Activated T-cell treated with anti-CD3 and anti-CD28 coated beads, Interleukin-2, amount 50 U/mL, for 1 hour (primary cell): ENCODE measurements at places on chromosomes 11 and 22.

GRCh38 chr22:49406047-49406650, 421.5 kb downstream of the BRD1 start:
- no peak for DNase-seq

DNA sequence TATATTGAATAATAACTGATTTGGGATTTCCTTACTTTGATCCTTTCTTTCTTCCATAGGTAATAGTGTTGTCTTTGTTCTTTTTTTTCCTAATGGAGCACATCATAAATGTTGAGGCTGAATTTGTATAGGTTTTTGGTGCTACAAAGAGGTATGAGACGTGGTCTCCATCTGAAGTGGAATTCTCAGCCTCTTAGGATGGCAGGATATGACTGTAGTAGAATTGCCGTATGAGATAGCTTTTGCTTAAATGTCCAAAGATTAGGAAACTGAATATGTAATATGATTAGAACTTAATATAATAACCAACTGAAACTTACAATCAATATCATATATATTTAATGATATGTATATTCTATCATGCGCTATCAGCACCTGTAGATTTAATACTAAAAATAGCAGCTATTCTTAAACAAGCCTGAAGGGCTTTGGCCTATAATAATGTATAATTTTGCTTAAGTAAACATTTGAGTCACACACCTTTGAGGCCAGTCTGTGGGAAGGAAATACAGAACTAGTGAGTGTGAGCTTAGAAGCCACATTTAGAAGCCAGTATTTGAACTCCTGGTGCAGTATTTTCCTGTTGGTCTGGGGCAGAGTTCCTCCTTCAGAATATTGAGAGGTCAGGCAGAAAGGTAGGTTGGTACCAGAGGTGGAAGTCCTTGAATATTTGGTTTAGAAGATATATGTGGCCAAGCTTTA, 62.6 kb downstream of the SWAP70 start:
- no peak for DNase-seq

GRCh38 chr22:28541137-28541536, 138.5 kb downstream of the TTC28 start:
- no peak for DNase-seq

- no peak for DNase-seq
Observed at GRCh38 chr11:19458721-19459120, 218.0 kb upstream of the E2F8 start.

- no peak for DNase-seq
Observed at GRCh38 chr11:19939415-19939929, 220.8 kb downstream of the DBX1 start.

GRCh38 chr11:18485913-18486528, 30.4 kb downstream of the LDHAL6A start:
- no peak for DNase-seq

GRCh38 chr11:126405374-126405773, 49.9 kb downstream of the ST3GAL4 start:
- no peak for DNase-seq

DNA sequence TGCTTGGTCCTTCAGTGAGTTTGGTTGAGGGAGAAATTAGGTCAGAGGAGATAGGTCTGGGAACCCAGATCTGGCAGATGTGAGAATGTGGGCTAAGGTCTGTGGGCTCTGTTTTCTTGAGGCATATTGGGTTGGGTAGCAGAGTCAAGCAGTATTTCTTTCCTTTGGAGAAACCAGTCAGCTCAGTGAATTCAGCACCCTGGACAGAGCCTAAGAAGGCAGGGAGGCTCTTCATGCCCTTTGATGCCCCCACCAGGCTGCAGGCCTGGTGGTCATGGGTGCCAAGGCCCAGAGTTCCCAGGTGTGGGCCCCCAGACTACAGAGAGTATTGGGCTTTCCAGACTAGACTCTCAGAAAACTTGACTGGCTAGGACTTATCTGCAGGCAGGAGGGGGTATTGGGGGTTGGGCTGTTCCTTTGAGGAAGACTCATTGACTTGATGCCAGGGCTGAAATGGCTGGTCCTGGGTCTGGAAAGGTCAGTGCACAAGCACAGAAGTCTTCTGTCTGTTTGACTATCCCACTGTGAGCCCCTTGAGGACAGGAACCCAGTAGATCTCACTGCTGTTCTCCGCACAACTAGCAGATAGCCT, 45.3 kb upstream of the NECTIN1 start:
- DNase-seq = no peak

GRCh38 chr11:18853086-18853720, 61.6 kb upstream of the PTPN5 start:
- no peak for DNase-seq

DNA sequence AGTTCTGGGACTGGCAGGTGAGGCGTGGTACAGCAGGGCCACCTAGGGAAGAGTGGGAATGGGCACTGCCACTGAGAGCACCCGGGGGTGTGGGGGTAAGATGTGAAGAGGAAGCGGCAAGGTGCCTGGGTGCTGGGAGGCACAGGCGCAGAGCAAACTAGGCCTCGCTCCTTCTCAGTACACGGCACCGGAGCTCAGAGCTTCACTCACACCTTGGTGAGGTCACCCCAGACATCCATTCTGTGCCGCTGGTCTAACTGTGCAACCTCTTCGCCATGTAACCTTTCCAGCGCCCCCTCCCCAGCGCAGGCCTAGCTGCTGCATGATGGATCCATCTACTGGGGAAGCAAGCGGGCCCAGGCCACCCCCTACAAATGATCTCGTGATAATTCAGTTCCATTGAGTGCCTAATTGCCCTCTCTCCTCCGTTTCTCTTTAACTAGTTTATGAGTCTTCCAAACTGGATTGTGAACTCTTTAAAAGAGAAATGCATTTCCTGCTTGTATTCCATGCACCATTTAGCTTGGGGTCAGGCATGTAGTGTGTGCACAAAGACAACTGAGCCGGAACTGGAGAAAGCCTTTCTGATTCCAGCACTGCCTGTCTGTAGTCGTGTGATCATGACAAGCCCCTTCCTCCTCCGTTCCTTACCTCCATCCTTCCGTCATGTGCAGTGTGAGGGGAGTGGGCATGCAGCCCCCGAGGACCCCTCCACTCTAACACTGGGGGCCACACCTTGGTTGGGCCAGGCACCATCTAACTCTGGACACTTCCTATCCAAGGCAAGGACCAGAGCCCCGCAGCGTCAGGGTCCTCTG, 1475.2 kb downstream of the TBC1D22A start:
- no peak for DNase-seq

DNA sequence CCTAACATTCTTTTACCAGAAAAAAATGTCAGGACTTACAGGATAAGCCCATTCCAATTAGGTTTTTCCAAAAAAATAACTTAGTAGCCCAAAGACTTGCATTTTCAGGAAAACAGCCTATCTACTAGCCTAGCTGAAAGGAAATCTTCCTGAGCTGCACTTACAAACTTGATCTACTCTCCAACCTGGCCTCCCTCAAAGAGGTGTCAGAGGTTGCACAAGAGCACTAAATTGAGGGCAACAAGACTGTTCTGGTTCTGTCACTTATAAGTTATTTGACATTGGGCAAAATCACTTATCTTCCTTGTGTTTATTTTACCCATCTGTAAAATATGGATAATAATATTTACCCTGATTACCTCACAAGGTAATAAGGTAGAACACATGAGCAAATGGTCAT, 7.9 kb upstream of the SOX6 start:
- DNase-seq = no peak

GRCh38 chr11:67376873-67377808, 3.7 kb upstream of the CLCF1 start:
- DNase-seq = no peak

GRCh38 chr11:71151561-71151960, 100.8 kb downstream of the SHANK2 start:
- no peak for DNase-seq

GRCh38 chr11:97614606-97615005, 1224.8 kb downstream of the JRKL start:
- DNase-seq = no peak

DNA sequence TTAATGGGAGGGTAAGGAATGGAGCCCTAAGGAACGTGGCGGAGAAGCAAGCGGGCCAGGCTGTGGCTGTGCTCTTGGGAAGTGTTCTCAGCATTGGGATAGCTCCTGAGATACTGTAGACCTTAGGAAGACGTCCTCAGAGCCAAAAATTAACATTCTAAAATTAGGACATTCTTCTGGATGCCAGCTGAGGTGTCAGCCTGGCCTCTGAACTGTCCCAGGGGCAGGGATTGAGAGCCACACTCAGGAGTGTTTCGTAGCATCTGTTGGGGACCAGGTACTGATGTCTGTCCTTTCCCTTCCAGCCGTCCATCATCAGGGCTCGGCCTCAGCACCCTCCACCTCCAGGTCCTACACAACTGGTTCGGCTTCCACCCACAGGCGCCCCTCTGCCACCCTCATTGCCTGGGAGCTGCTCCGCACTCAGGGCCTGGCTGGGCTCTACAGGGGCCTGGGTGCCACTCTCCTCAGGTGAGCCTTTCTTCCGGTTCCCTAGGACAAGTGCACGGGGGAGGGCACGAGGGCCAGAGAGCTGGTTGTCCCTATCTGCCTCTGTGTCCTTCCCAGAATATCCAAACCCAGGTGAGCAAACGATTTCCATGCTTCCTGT, 23.6 kb downstream of the SLC25A18 start:
- DNase-seq = no peak

- DNase-seq = no peak
Observed at GRCh38 chr22:37137131-37137530, 12.6 kb downstream of the IL2RB start.

DNA sequence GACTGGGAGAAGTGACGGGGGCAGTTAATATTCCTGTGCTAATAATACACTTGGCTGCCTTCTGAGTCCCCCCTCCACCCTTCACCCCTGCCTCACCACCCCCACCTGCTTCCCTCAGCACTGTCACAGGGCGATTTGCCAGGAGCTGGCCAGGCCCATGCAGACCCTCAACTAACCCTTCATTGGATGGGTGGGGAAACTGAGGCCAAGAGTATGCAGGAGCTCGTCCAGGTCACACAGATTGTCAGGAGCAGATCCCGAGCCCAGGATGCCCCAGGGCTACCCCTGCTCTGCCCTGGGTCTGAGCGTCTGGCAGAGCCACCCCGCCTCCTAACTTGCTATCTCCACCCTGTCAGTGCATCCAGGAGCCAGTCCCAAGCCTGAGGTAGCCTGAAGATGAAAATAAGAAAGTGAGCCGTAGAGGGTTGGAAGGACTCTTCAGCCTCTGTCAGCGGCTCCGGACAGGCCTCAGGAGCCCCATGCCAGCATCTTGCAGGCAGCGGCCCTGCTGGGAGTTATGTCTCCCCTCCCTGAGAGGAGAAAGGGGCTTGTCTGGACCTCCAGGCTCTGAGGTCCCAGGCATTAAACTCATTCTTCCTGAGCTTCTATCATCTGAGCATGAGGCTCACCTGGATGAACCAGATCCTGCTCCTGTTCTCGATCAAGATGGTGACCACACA, 6.2 kb downstream of the TPBGL start:
- peak; percentile 13 for DNase-seq

- no peak for DNase-seq
Observed at GRCh38 chr11:111327908-111328624, 29.7 kb downstream of the POU2AF3 start.

DNA sequence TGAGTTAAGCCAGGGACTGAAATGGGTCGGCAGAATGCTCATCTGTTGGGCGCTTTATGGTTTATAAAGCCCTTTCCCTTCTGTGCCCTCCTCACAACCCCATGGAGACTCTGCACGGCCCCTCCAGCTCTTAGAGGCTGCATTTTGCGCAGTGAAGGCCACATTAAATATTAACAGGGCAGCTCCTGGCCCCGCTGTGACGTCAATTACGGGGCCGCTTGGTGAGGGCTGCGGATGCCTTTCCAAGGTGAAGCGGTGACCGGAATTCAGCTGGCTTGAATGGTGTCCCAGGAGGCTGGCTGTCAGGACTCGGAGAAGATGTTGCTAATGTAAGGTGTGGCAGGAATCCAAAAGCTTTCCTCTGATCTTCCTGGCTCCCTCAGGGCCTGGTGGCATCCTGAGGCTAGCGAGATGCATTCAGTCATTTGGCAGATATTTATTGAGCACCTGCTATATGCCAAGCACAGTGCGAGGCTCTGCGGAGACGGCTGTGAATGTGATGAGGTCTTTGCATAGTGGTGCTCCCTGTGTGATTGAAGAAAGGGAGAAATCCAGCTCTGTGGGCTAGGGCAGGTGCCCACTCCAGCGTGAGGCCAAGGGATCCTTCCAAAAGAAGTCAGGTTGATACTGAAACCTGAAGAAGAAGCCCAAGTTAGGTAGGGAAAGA, 10.4 kb upstream of the YWHAH start:
- DNase-seq = no peak

- DNase-seq = no peak
Observed at GRCh38 chr22:17919276-17920144, 104.9 kb downstream of the MICAL3 start.

DNA sequence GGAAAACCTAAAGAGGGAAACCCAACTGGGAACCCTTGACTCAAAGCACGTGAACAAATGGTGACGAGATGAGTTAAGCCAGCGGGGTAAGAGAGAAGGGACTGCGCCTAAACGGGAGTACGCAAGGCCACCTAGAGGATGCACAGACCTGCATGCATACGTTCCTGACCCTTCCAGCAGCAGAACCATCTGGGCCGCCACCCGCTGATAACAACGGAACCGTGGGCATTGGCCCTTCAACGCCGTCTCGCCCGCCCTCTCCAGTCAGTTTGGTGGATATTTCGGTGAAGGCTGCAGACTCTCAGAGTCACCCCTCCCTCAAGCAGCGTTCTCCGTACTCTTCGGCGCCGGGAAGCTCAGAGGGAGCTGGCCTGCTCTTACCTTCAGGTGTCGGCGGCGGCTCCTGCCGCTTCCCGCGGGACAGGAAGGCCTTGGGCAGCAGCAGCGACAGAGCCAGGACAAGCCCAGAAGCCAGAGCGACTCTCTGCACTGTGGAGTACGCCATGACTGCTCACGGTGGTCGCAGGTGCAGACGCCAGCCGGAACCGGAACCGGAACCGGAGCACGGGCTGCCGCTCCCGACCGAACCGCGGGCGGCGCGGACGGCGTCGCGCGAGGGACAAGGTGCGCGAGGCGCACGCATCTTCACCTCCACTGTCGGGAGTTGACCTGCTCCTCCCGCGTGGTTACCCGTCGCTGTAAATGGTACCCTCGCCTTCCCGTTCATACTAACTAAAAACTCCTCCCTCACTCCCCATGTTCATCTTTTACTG, at the start of gene RIC3:
Gene RIC3 (minus strand): TSS at position 541 of the 773 bp plus-strand sequence. CDS start 36 bp downstream, at position 505.
- DNase-seq = peak; percentile 64

GRCh38 chr11:61959114-61959513, 8.3 kb downstream of the FTH1 start:
- peak; percentile 17 for DNase-seq

DNA sequence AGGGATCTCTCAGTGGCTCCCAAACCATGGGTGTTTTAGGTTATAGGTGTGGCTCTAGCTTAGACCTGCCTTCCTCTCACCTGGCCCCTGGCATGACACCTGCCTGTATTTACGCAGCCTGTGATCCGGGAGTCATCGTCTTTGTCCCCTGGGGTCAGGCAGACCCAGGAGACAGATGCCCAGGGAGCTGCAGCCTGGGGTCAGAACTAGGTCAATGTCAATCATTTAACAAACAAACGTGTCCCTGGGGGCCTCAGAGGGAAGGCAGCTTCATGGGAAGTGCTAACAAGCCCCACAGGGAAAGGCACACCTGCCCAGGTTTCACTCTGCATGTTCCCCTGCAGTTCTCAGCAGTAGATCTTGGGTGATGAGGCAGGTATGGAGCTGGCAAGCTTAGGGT, 12.0 kb downstream of the BACE1-AS start:
- no peak for DNase-seq

GRCh38 chr11:100632941-100633452, 54.1 kb upstream of the ARHGAP42 start:
- no peak for DNase-seq

GRCh38 chr22:21948824-21949568, 3.7 kb downstream of the PPM1F start:
- no peak for DNase-seq
